ENCODE measurements at places on chromosomes 5 and 9. TPM values are rescaled to one million over a fixed set of nuclear protein-coding genes. Genes with fewer than 3 reads are reported as not detected.
A peak's percentile ranks its signal among the peaks of the same experiment; 100 is the strongest.

TSLP gene
- total RNA-seq, result 0.70 TPM

NR5A1 gene
- total RNA-seq, result not detected

DNA sequence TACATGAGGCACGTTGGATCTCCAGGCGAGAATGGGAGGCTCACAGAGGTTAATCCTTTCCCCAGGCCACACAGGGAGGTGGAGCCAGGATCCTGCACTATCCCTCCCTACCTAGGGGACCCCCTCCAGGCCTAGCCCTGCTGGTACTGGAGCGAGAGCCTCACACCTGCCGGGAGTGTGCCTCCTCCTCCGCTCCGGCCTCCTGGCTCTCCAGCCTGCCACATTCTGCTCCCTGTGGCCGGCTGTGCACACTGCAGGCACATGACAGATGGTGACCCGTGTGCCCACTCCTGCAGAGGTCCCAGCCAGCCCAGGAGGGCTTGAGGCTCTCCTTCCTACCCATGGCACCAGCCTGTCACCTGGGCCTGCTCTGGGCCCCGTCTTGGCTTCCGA lies 93.4 kb downstream of the RXRA start:
- H3K27ac ChIP-seq, result no peak overlapping the region
- no peak overlapping the region for H3K4me3 ChIP-seq
- no peaks in the 10 kb centered on the region for H3K36me3 ChIP-seq
- no peaks in the 10 kb centered on the region for H3K27me3 ChIP-seq
- peaks cover 17% of the 10 kb centered on the region for H3K4me1 ChIP-seq

TSPAN17 gene
- total RNA-seq, result 38.7 TPM

GRCh38 chr9:124001866-124002525 lies 9.6 kb upstream of the LHX2 start:
- H3K4me3 ChIP-seq, result no peak overlapping the region
- H3K27ac ChIP-seq, result no peak overlapping the region
- no peaks in the 10 kb centered on the region for H3K4me1 ChIP-seq
- no peak for DNase-seq
- H3K36me3 ChIP-seq, result no peaks in the 10 kb centered on the region

DNA sequence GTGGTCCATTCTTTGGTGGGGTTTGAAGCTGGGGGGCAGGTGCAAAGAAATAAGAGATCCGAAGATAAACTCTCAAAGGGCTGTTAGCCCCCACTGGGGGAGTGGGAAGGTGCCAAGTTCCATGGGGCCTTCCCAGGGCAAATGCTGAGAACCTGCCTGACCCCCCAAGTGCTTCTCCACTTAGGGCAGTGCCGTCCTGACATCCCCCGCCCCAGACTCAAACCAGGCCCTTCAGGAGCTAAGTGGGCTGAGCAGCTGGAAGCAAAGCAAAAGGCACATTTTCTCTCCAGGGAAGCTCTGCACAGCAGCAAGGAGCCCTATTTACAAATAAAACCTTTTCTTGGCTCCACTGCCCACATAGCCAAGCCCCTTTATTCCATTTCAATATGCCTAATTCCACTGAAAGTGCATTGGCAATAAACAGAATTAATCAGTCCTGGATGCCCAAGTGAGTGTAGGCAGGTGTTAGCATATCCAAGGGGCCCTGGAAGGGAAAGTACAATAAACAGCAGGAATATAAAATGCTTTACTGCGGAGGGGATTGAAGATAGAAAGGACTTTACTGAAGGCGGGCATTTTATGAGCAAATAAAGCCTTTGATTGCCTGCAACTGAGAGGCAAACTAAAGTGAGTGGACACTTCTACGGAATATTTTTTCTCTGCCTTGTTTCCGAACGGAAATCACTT lies 44.6 kb downstream of the WHRN start:
- no peaks in the 10 kb centered on the region for H3K36me3 ChIP-seq
- H3K27ac ChIP-seq, result no peak overlapping the region

DNA sequence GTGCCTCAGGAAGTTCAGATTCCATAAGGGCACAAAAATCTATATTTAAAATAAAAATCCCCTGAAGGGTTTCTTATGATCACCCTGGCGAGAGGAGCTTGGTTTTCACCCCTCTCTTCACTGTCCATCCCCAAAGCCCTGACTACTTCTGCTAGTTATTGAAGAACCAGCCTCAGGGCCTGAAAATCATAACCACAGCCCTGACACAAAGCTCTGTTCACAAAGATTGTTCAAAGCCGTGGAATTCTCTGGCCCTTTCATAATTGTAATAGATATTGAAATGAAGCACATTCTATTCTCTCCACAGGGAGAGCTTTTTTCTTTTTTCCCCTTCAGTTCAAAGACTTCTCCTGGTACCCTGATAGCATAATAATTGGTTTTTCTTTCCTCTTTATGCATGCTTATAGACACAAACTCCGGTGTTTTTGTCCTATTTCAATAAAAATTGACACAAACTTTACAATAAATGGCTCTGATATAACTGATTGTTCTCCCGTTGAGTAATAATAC lies 343.8 kb downstream of the CAAP1 start:
- H3K4me3 ChIP-seq, result no peak overlapping the region
- H3K27ac ChIP-seq, result no peak overlapping the region

DNA sequence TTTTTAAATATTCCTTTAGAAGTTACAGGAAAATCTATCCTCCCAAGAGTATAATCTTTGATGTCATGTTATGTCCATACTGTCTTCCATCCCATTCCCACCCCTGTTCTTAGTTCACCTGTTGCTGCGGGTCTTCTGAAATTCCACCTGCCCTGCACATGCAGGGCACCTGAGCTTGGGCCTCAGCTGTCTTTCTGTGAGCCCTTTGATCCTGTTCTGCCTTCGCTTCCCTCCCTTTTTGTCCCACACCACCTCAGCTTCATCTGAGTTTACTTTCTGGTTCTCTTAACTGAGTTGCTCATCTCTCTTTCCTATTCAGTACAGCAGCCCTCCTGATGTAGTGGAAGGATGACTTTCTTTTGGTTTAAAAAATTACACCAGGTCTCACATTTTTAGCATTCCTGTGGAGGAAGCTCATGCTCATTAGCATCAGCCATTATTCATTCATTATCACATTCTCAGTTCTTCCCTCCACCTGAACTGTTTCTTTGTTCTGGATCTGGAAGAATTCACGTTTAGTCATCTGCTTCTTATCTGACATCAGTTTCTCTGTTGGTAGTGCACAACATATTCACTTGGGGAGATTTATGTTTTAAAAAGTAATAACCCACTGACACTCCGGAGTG lies 211.0 kb downstream of the ADCY2 start:
- no peaks in the 10 kb centered on the region for H3K4me1 ChIP-seq
- no peaks in the 10 kb centered on the region for H3K36me3 ChIP-seq

GRCh38 chr5:180817893-180818674 lies 15.5 kb upstream of the MGAT1 start:
- H3K27ac ChIP-seq, result peak overlapping the region; percentile 100
- peaks cover 63% of the 10 kb centered on the region for H3K4me1 ChIP-seq
- no peak for DNase-seq
- H3K36me3 ChIP-seq, result no peaks in the 10 kb centered on the region
- H3K4me3 ChIP-seq, result no peak overlapping the region
- no peaks in the 10 kb centered on the region for H3K27me3 ChIP-seq

- DNase-seq, result no peak
- H3K4me3 ChIP-seq, result peak overlapping the region; percentile 73
- H3K27ac ChIP-seq, result peak overlapping the region; percentile 43
- H3K36me3 ChIP-seq, result no peaks in the 10 kb centered on the region
Observed at GRCh38 chr9:123929177-123929869, 603 bp downstream of the DENND1A start.

- no peak overlapping the region for H3K4me3 ChIP-seq
- H3K36me3 ChIP-seq, result peaks cover 8% of the 10 kb centered on the region
- peak overlapping the region; percentile 57 for H3K27ac ChIP-seq
- peak; percentile 88 for DNase-seq
Observed at GRCh38 chr9:136342181-136343120, 15.1 kb downstream of the GPSM1 start.

GRCh38 chr9:87771316-87772006 lies 45.5 kb downstream of the CTSL start:
- H3K4me1 ChIP-seq, result no peaks in the 10 kb centered on the region
- no peak for DNase-seq
- H3K4me3 ChIP-seq, result no peak overlapping the region
- no peak overlapping the region for H3K27ac ChIP-seq

DNA sequence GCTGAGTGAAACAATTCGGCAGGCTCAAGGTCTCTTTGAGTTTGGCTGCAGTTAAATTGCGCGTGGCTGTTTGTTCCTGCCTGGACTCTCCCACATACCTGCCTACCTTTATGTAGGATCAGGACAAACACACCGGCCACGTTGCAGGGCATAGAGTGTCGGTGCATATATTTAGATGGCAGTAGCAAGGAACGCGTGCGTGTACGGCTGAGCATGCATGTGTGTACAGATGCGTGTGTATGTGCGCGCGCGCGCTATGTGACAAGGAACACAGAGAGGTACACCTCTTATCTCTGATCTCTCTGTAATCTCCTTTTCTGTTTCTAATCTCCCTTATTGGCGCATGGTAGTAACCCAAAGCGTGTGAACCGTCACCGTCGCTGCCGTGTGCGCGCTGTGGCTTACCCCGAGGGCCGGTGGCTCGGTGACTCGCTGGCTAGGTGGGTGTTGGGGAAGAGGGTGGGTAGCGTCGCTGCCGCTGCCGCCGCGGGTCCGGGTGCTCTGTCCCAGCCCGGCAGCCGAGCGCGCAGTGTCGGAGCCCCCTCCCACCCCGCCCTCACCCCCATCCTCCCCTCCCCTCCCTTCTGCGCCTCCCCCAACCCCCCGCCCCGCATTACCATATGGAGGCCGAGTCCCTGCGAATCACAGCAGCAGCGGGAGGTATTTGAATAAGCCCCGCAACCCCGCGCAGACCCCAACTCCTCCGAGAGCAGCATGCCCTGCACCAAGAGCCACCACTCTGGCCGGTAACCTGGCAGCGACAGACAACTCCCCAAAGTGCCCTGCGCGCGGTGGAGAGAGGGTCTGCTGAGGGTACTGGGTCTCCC lies 204.8 kb downstream of the MEF2C start:
- H3K27me3 ChIP-seq, result peaks cover 97% of the 10 kb centered on the region
- H3K36me3 ChIP-seq, result no peaks in the 10 kb centered on the region
- no peak for DNase-seq
- peaks cover 31% of the 10 kb centered on the region for H3K4me1 ChIP-seq
- H3K27ac ChIP-seq, result no peak overlapping the region

ADAMTS16 gene
- total RNA-seq, result 28.7 TPM

FOXD4L4 gene
- total RNA-seq, result 0.50 TPM

GRCh38 chr5:140840978-140841962 lies at the start of gene PCDHA8:
PCDHA8 (plus strand) TSS chr5:140841187; CDS start chr5:140841322, 135 bp downstream.
- H3K36me3 ChIP-seq, result no peaks in the 10 kb centered on the region
- no peak for DNase-seq
- peaks cover 52% of the 10 kb centered on the region for H3K27me3 ChIP-seq
- H3K4me3 ChIP-seq, result no peak within 1 kb of the TSS
- H3K27ac ChIP-seq, result no peak within 1 kb of the TSS

GPR150 gene
- total RNA-seq, result 0.16 TPM

DNA sequence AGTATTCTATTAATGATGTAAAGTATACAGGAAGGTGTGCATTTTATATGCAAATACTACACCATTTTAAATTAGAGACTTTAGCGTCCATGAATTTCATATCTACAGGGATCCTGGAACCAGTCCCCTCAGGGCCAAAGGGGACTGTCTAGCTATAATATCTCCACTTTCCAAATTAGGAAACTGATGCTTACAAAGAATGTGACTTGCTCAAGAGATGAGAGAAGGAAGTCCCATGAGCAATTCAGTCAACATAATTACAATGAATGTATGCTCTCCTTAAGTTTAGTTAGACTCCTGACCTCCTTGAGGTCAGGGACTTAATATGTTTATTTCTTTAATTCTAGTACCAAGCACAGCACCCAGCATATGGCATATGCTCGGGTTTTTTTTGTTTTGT lies 23.7 kb downstream of the NIPBL start:
- H3K27ac ChIP-seq, result no peak overlapping the region
- no peaks in the 10 kb centered on the region for H3K4me1 ChIP-seq
- no peak for DNase-seq
- no peaks in the 10 kb centered on the region for H3K36me3 ChIP-seq

DNA sequence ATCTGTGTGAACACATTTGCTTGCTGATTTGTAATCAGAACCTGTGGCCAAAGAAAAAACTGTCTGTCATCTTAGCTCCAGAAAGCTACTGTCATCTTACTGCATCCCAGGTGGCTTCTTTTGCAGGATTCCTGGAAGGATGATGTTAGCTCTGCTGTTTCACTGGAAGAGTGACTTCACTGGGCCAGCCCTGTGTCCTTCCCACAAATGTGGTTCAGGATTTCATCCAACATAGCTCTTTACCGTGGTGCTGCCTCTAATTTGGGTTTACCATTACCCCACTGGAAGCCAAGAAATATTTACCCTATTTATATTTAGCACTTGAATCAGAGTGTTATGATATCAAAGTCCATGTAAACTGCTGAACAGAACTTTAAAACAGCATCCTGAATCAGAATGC lies 501.0 kb downstream of the GADD45G start:
- H3K4me1 ChIP-seq, result peaks cover 10% of the 10 kb centered on the region
- H3K36me3 ChIP-seq, result no peaks in the 10 kb centered on the region
- no peak overlapping the region for H3K4me3 ChIP-seq
- H3K27me3 ChIP-seq, result no peaks in the 10 kb centered on the region
- H3K27ac ChIP-seq, result no peak overlapping the region
- DNase-seq, result no peak

DNA sequence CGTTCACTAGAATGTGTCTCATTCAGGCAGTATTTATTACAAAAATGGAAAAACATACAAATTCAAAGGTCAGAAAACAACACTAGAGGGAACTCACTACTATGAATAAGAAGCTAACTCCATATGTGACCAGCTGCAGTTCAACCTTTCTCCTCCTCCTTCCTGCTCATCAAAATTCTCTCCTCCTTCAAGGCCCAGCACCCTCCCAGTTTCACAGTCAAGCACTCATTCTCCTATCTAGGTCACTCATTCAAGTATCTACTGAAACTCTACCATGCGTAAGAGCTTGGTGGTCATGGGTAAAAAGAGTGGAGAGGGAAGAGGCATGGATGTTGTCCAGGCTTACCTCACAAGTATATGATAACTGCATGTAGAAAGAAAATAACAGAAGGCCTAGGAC lies 27.7 kb downstream of the ECPAS start:
- no peak overlapping the region for H3K27ac ChIP-seq
- H3K36me3 ChIP-seq, result no peaks in the 10 kb centered on the region
- DNase-seq, result no peak
- H3K4me1 ChIP-seq, result peaks cover 42% of the 10 kb centered on the region

- H3K27ac ChIP-seq, result no peak overlapping the region
- DNase-seq, result no peak
- no peaks in the 10 kb centered on the region for H3K36me3 ChIP-seq
- no peaks in the 10 kb centered on the region for H3K27me3 ChIP-seq
Observed at GRCh38 chr9:18989865-18990264, 43.1 kb downstream of the SAXO1 start.

SLC34A3 gene
- total RNA-seq, result 0.12 TPM

- DNase-seq, result no peak
- no peak overlapping the region for H3K27ac ChIP-seq
- no peak overlapping the region for H3K4me3 ChIP-seq
Observed at GRCh38 chr5:91607675-91608074, 224.6 kb upstream of the ARRDC3 start.

PCDHGA12 gene
- 5.7 TPM for total RNA-seq
